ENCODE measurements at places on chromosomes 2 and 18.

DNA sequence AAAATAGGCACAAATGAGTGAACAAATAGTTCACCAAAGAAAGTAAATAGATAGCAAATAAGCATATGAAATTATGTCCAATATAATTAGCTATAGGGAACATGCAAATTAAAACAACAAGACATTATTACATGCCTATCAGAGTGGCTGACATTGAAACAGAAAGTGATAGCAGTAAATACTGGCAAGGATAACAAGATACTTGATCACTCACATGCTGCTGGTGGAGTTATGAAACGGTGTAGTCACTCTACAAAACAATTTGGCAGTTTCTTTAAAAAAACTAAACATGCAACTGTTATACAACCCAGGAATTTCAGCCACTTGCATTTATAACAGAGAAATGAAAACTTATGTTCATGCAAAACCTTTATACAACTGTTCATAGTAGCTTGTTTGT, 439.2 kb upstream of the ACVR2A start:
- no peak for DNase-seq

GRCh38 chr2:46844443-46844842, 71.2 kb downstream of the MCFD2 start:
- no peak for DNase-seq

- peak; percentile 33 for DNase-seq
Measured at GRCh38 chr2:27408601-27409320, 630 bp downstream of the PPM1G start.

DNA sequence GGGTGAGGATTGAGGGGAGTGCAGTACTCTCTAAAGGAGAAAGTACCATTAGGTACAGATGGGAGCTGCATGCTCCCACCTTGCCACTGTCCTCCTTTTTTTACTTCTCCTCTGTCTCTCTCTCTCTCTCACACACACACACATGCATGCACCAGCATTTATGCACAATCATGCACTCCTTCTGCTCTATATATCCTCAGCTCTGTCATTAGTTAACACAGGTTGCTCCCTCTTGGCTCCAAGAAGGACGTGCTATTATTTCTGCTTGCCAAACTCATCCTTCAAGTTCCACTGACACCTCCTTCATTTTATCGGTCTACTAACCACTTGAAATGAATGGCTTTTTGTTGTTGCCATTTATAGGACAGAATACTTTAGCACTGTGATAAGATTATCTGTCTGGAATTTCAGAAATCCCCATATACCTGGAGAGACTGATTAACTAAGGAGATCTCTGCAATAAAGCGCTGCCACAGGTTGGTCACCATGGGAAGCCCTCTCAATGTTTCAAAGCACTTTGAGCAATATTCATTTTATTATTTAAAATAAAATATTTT, 178.5 kb upstream of the TRIB2 start:
- DNase-seq, result no peak

GRCh38 chr2:238344035-238344434, 23.7 kb downstream of the TRAF3IP1 start:
- DNase-seq, result no peak

DNA sequence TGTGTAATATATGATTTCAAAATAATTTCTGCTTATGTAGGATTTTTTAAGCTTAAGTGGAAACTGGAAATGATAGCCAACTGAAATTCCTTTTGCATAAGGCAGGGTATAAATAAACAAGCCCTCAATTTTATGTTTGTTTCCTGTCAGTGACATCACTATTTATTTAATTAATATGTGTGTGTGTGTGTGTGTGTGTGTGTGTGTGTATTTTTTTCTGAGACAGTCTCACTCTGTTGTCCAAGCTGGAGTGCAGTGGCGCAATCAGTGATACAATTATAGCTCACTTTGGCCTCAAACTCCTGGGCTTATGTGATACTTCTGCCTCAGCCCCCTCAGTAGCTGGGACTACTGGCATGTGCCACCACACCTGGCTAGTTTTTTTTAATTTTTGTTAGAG, 29.3 kb upstream of the CYP20A1 start:
- no peak for DNase-seq

DNA sequence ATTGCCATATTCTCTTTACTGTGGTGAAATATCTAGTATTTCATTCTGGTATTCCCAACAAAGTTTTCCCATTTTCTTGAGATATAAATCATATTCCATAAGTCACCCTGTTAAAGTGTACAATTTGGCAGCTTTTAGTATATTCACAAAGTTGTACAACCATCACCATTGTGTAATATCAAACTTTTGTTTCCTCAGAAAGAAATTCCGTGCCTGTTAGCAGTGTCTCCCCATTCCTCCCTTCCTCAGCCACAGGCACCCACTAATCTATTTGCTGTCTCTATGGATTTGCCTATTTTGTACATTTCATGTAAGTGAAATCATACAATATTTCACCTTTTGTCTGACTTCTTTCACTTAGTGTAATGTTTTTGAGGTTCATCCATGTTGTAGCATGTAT, 19.7 kb downstream of the NCOA1 start:
- no peak for DNase-seq

- DNase-seq, result no peak
Measured at GRCh38 chr2:237556773-237557632, 9.4 kb upstream of the PRLH start.

DNA sequence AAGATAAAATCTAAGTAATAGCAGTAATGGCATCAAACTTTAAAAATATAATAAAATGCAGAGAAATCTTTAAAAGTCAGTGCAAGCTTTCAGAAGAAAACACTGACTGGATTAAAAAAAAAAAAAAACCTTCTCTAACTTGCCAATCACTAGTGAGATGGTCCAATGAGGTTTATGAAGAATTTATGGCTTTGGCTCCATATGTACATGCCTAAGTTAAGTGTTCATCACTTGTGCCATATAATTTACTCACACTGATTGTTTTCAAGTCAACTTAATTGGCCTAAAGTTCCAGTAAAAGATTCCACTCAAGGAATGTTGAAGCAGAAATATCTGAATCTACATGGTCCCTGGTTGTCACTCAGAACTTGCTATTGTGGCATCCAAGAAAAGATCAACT, 40.7 kb upstream of the RAB27B start:
- no peak for DNase-seq
